ENCODE measurements at places on chromosomes 13 and 19.

DNA sequence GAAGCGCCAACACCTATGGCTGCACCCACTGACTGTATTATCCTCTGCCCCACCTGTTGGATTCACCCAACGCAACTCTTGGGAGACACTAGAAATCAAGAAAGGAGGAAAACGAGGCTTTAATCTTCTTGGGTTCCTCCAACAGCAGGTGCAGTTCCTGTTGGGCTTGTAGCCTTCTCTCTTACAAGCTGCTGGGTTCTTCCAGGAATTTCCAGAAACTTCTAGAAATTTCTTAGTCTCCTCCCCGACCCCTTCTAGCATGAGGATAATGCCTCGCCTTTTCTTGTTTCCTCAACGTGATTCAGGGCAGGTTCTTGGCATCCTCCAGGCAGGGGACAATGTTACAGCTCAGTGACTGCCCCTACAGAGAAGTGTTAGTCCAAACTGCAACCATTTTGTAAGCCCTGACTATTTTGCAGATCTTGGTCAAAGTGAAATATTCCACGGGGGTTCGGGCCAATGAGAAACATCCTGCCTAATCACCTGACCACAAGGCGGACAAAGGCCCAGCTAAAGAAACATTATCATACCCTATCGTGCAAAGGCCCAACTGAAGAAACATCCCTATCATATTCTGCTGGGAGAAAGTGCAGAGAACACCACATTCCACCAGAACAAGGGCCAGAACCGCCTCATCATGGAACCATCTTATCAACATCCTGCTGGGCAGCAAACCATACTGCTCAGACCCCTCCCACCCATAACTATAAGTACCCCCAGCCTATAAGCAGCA, 614 bp upstream of the PNMA8A start:
- DNase-seq = no peak

DNA sequence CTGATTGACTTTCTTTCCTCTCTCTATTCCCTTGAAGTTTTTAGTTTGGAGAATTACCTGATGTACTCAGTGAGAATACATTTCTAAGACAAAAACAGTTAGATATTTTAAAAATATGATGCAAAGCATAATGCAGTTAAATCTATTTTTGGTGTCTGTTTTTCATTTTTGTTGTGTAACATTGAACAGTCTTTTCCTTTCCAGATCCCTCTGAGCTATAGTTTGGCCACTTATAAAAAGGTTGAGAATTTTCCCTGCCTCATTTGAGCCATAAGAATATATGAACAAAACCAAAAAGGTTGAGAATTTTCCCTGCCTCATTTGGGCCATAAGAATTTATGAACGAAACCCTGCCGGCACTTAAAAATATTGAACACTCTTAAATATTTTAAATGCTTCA, 57.0 kb upstream of the IPO5 start:
- no peak for DNase-seq

DNA sequence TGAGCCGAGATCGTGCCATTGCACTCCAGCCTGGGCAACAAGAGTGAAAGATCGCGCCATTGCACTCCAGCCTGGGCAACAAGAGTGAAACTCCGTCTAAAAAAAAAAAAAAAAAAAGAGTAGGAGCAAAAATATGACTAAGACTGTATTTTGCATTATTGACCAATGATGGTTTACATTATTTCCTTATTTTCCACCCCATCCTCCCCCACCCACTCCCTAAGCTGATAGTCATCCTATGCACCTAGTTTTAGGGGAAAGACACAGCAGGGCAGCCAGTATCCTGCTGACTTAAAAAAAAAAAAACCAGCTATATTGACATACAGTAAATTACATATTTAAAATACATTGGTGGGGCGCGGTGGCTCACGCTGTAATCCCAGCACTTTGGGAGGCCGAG, 25.1 kb downstream of the VAV1 start:
- no peak for DNase-seq

DNA sequence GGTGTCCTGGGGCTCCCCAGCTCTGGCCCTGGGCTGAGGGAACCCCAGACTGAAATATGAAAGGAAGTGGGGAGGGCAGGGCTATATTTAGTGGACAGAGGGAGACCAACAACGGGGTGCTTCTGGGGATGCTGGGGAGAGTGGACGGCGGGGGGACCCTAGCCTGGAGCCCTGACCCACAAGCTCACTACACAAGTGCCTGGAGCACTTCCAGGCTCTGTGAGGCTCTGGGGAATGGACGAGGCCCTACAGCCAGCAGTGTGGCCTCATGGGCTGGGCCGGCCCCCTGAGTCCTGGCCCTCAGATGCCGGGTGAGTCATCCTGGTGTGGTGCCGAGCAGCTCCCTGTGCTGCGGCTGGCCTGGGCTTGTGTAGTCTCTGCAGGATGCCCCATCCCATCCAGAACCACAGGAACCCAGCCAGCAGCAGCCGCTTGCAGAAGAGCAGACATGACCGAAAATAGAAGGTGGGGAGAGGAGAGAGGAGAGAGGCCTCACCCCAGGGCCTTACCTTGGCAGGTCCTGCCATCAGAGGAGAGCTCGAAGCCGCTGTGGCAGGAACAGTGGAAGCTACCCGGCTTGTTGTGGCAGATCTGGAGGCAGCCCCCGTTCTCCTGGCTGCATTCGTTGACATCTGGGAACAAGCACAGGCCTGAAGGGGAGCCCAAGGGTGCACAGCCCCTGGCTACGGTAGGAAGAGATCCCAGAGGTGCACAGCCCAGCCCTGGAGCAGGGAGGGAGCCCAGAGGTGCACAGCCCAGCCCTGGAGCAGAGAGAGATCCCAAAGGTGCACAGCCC, 26.1 kb downstream of the GAS6 start:
- DNase-seq = no peak

DNA sequence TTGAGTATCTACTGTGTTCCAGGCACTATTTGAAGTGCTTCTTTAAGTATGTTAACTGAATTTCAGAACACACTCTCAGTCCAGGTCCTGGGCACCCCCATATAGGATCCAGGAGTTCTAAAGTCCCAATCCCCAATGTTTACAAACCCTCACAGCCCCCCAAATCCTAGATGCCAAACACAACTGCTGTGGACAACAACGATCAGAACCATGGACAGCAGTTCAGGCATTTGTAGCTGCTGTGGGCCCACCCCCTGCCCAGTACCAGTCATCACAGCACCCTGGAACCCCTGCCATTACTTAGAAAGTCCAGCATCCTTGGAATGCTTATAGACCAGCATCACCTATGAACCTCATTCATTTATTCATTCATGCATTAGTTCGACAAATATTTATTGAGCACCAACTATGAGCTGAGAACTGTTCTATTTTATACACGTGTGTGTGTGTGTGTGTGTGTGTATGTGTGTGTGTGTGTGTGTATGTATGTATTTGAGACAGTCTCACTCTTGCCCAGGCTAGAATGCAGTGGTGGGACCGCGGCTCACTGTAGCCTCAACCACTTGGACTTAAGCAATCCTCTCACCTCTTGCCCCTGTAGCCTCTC, 19.3 kb upstream of the SDHAF1 start:
- DNase-seq = no peak

- peak; percentile 48 for DNase-seq
These were observed 5.7 kb upstream of the MRPS31 start for GRCh38 chr13:40776681-40777165.

GRCh38 chr19:56261145-56261544, 11.4 kb upstream of the EDDM13 start:
- no peak for DNase-seq

DNA sequence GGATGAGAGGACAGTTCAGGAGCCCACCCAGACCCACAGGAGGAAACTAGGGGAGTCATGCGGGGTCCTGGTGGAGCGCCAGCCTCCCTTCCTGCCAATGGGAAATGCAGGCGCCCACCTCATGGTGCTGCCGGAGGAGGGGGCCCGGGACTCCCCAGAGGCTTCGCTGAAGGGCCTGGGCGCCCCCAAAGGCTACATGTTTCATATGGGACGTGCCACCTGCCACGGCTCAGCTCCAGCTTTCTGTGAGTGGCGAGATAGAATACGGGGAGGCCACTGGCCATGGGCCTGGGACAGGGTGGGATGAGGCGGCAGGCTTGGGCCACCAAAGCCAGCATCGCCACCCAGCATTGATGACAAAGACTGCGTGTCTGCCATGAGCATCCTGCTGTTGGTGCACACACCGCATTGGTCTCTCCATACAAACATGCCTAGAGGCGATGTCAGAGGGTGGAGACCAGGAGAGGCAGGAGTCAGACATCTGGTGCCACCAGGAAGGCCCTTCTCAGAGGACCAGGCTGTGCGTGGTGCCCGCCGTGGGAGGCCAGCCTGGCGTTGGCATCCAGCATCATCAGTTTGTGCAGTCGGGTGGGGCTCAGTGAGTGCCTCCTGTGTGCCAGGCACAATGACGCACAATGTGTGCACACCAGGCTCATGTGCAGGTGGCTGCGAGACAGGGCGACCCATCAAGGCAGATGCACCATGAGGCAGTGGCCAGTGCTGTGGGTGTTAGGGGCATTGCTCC, 1.2 kb upstream of the F10 start:
- no peak for DNase-seq

DNA sequence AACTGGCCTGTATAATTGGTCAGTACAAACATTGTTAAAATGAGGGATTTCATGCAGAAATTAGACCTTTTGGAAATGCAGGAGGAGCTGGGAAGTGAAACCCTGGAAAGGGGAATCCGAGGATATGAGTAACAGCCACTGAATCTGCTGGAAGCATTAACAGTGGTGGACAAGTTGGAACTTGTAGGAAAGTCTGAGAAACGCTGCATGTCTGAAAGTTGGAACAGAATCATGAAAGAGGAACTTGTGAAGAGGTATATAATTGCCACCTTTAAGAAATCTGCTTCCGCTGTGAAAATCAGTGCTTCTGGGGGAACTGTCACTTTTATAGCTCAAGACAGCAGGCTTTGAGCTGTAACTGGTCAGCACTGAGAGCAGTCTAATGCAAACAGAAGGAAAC, 716.5 kb upstream of the PRR20A start:
- DNase-seq = no peak

DNA sequence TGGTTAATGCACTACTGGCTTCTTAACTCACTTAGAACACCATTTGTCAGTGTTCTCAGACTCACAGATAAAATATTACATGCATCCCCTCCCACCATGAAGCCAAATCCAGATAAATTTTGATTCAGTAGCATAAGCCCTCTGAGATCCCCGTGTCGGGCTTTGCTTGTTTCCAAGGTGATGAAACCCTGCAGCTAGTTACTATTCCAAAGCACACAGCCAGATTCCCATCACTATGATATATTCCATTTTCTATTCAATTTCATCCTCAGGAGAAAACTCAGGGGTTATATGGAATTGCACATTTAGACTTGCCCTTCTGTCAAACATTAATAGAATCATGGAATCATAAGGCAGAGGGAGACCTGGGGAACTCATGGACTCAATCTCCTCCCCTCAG, 9.4 kb upstream of the FAM124A start:
- DNase-seq = no peak

GRCh38 chr13:100535426-100536135, 53.0 kb downstream of the GGACT start:
- no peak for DNase-seq

Measured in stimulated activated CD4-positive, alpha-beta T cell treated with anti-CD3 and anti-CD28 coated beads, Interleukin-15, amount 100 ng/mL, for 1 hour (primary cell).